ENCODE measurements at places on chromosomes 13 and 19. TPM values are rescaled to one million over a fixed set of nuclear protein-coding genes. Genes with fewer than 3 reads are reported as not detected.

DNA sequence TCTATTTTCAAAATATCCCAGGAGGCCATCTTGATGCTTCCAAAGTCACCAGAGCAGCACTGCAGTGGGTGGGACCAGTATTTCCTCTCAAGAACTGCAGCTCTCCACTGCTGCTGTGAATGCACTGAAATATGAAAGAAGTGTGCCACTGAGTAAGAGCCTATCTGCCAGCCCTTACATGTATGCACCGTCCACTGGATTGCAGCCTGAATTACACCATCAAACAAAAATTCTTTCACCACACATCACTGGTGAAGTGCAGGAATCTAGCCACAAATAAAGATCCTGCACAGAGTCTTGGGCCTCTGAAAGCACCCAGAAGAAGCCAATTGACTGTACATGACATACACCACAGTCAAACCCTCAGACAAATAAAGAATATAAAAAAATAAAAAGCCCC lies 249.0 kb downstream of the LHFPL6 start:
- no peaks in the 10 kb centered on the region for H3K4me1 ChIP-seq
- H3K36me3 ChIP-seq: no peaks in the 10 kb centered on the region
- no peak overlapping the region for H3K4me3 ChIP-seq
- no peak for DNase-seq
- no peak overlapping the region for H3K27ac ChIP-seq

- no peaks in the 10 kb centered on the region for H3K36me3 ChIP-seq
- no peak for DNase-seq
- H3K27ac ChIP-seq: no peak overlapping the region
- H3K4me1 ChIP-seq: peaks cover 35% of the 10 kb centered on the region
Measured at GRCh38 chr13:31048521-31048920, 113.2 kb downstream of the HSPH1 start.

- DNase-seq: no peak
- H3K4me3 ChIP-seq: no peak overlapping the region
- H3K36me3 ChIP-seq: no peaks in the 10 kb centered on the region
- peaks cover 67% of the 10 kb centered on the region for H3K27me3 ChIP-seq
- no peaks in the 10 kb centered on the region for H3K4me1 ChIP-seq
- H3K27ac ChIP-seq: no peak overlapping the region
Measured at GRCh38 chr13:113794764-113795173, 35.7 kb downstream of the TMEM255B start.

- no peaks in the 10 kb centered on the region for H3K27me3 ChIP-seq
- peak; percentile 34 for DNase-seq
- H3K4me1 ChIP-seq: no peaks in the 10 kb centered on the region
- no peak overlapping the region for H3K4me3 ChIP-seq
Measured at GRCh38 chr19:45848922-45849321, 14.0 kb downstream of the SYMPK start.

- peak; percentile 5 for DNase-seq
- no peaks in the 10 kb centered on the region for H3K27me3 ChIP-seq
- no peak overlapping the region for H3K27ac ChIP-seq
- H3K36me3 ChIP-seq: peaks cover 18% of the 10 kb centered on the region
- H3K4me1 ChIP-seq: peaks cover 15% of the 10 kb centered on the region
Measured at GRCh38 chr19:17803264-17803896, 8.4 kb downstream of the B3GNT3 start.

ZNF85 gene
- 5.7 TPM for total RNA-seq

RPS28 gene
- 1,283 TPM for total RNA-seq

Data from PC-9 (cell line).